ENCODE measurements at places on chromosomes 13 and 19.

DNA sequence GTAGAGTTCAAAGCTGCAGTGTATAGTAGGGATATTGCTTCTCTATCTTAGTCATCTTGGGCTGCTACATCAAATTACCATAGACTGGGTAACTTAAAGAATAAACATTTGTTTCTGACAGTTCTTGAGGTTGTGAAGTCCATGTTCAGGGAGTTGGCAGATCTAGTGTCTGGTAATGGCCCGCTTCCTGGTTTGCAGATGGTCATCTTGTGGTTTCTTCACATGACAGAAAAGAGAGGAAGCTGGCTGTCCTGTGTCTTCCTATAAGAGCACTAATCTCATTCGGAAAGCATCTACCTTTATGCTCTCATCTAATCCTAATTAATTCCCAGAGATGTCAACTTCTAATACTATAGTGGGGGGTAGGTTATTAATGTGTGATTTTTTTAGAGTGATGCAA lies 6.2 kb downstream of the ZNF763 start:
- DNase-seq = no peak

GRCh38 chr19:41758846-41759245 lies 3.5 kb downstream of the CEACAM6 start:
- DNase-seq = no peak

DNA sequence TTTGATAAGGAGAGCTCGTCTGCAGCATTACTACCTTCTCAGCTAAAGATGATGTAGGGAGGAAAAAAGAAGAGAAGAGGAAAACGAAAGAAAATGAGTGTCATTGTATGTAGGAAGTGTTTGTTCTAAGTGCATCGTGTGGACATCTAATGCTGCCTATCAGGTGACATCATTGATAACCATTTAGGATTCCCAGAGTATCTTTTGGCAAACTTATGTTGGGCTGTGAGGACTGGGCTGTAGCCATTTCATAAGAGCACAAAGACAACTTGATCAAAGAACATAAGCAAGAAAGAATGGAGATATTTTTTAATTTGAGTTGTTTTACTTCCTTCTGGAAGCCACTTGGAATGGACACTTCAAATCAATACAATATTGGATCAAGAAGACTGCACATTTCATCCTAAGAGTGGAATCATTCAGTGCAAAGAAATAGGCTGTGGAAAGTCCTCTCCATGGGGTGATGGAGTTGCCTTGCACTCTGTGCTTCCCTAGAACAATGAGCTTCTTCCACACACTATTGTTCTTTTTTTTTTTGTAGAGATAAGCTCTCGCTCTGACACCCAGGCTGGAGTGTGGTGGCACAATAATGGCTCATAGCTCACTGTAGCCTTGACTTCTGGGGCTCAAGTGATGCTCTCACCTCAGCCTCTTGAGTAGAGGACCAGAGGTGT lies 52.4 kb upstream of the UBL3 start:
- DNase-seq = no peak

DNA sequence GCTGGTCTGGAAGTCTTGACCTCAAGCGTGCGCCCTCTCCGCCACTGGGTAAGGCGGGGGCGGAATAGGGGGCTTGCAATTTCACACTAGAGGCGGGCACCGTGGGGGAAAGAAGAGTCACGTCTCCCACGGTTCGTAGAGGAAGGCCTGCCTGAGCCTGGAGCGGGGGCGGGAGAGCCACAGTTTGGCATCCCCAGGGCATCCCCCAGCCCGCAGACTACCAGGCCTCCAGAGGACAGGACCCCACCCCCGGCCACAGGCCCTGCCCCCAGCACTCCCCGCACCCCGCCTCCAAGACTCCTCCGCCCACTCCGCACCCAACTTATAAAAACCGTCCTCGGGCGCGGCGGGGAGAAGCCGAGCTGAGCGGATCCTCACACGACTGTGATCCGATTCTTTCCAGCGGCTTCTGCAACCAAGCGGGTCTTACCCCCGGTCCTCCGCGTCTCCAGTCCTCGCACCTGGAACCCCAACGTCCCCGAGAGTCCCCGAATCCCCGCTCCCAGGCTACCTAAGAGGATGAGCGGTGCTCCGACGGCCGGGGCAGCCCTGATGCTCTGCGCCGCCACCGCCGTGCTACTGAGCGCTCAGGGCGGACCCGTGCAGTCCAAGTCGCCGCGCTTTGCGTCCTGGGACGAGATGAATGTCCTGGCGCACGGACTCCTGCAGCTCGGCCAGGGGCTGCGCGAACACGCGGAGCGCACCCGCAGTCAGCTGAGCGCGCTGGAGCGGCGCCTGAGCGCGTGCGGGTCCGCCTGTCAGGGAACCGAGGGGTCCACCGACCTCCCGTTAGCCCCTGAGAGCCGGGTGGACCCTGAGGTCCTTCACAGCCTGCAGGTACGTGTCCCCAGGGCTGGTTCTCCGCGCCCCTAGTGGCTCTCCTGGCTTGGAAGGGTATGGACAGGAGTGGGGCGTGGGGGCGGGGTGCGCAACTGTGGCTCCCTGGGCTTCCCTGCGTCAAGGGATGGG lies at the start of gene ANGPTL4:
Gene ANGPTL4, plus strand, starts transcription at position 353 of the 969 bp plus-strand sequence. Its CDS starts 167 bp downstream, at position 520.
- DNase-seq = peak; percentile 23

DNA sequence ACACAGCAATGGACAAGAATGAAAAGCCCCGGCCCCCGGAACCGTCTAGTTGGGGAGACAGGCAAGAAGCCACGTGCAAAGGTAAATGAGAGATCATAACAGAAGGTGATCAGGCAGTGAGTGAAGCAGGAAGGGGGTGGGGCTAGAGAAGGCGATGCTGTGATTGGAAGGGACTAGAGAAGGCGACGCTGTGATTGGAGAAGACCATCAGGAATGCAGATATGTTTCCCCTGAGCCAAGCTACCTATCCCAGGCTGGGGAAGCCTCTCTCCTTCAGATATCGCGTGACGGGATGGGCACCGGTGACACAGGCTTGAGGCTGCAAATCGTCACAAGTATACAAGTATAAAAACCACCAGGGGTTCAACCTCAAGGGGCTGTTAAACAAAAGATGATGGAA lies 21.8 kb downstream of the DCAF15 start:
- DNase-seq = no peak

GRCh38 chr13:66940113-66940512 lies 290.0 kb downstream of the PCDH9 start:
- no peak for DNase-seq

DNA sequence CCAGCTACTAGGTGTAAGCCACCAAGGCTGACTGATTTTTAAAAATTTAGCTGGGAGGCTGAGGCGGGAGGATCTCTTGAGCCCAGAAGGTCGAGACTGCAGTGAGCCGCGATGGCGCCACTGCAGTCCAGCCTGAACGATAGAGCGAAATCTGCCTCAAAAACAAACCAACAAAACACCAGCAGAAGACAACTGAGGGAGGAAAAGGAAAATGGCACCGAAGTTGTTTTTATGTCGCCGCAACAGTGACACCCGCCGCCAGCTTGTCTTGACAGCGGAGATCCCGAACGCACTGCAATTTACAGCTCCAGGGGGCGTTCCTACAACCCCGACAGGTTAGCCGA lies 298 bp upstream of the FAM98C start:
- DNase-seq = no peak

DNA sequence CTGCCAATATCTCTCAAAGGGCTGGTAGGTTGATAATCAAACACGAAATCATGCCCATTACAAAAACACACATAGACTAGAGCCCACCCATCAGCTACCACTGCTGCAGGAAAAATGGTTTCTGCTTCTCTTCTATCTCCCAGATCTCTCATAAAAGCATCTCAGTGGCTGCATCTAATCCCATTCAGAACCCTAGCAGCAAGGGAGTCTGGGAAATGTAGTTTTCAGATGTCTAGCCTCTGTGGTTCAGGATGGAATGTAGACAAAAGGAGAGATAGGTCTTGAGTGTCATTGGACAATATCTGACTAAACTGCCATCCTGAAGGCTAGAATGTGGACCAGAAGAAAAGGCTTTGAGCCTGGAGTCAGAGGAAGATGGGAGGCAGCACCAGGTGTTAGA lies 32.1 kb downstream of the RDH8 start:
- no peak for DNase-seq

- DNase-seq = no peak
These were observed 52.3 kb upstream of the FNDC3A start for GRCh38 chr13:48923376-48923775.

DNA sequence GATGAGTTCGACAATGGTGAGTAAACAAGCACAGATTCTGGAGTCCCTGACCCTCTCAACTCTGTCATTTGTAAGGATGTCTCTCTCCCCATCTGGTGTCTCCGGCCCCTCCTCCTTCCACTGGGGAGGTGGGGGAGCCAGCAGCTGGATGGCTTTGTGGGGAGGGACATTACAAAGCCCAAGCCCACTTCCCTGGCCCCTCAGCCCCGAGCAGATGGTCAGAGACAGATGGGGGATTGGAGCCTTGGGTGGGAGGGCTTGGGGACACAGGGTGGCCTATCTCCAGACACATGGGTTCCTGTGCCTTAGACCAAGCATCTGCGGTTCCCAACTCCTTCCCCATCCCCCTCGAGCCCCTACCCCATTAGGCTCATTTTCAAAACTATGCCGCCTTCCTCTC lies 2.5 kb downstream of the TIMM50 start:
- DNase-seq = no peak

DNA sequence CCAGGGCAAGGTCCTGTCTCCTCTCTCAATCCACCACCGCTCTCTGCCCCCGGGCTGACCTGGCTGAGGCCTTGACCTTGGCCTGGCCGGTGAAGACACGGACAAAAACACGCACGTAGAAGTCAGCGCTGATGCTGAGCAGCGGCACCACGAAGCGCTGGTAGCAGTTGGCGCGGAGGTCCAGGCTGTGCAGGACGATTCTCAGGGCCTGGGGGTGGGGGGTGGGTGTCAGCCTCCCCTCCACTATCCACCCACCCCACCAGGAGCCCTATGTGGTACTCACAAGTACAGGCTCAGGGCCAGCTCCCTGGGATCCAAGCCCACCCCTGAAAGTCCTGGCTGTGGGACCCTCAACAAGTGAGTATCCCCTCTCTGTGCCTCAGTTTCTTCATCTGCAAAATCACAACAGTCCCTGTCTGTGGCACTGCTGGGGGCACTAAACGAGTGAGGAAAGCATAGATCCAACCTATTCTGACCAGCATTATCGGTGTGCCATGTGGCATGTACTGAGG lies 6.4 kb downstream of the TRMT1 start:
- no peak for DNase-seq

DNA sequence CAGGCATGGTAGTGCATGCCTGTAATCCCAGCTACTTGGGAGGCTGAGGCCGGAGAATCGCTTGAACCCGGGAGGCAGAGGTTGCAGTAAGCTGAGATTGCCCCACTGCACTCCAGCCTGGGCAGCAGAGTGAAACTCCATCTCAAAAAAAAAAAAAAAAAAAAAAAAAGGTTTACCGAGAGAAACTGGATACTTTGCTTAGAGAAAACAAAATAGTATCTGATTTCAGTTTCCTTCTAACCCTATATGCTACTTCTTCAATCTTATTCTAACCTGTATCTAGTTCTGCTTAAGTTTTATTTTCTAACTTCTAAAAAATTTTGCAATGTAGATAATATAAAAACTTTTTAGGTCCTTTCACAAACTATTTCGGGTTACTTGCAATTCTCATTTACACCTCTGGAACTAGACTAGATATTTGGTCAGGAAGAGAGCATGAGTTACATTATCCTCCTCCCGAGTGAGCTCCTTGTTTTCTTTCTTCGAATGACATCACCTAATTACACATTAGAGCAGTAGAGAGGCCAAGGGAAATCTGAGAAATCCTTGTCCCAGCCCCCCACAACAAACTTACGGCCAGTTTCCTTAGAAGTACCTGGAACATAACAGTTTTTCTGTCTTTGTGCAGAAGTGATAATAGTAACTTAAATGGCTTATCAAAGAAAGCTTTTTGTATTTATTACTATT lies 128.9 kb downstream of the B3GLCT start:
- no peak for DNase-seq

GRCh38 chr19:54576411-54576976 lies 2.9 kb downstream of the LILRA2 start:
- no peak for DNase-seq

- DNase-seq = no peak
These were observed 135.3 kb upstream of the TMTC4 start for GRCh38 chr13:100809856-100810255.

- DNase-seq = no peak
These were observed 364.5 kb downstream of the GPC5 start for GRCh38 chr13:91762957-91763356.

- DNase-seq = no peak
These were observed 1.2 kb upstream of the PALM3 start for GRCh38 chr19:14063105-14063504.

GRCh38 chr13:58300974-58301681 lies 669.6 kb downstream of the PCDH17 start:
- DNase-seq = no peak

GRCh38 chr19:7769171-7769570 lies 6.1 kb downstream of the CLEC4M start:
- DNase-seq = no peak

DNA sequence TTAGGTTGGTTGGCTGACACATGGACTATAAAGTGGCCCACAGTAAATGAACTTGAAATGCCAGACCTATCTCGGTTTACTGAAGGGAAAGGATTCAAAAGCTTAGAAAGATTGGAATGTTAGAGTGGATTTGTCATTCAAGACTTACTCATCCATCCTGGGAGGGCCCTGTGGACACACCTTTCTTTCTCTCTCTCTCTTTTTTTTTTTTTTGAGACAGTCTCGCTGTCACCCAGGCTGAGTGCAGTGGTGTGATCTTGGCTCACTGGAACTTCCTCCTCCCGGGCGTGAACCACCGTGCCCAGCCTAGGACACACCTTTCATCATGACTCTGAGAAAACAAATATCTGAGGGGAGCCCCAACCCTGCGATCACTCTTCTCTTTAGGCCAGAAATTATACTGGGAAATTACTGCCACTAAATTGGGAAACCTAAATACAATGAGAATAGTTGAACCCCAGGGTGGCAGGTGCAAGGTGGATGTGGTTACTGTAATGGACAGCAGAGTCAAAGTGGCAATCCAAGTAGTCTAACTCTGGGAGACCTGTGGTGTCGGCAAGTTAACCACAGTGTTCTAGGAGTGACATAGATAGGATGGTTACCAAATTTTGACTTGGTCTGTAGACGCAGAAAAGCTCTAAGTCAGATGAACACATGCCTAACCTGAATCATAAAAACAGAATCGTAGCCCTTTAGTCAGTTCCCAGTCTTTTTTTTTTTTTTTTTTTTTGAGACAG lies 47.1 kb upstream of the ZMYM5 start:
- no peak for DNase-seq

GRCh38 chr13:65926750-65927171 lies 1303.4 kb downstream of the PCDH9 start:
- DNase-seq = no peak

DNA sequence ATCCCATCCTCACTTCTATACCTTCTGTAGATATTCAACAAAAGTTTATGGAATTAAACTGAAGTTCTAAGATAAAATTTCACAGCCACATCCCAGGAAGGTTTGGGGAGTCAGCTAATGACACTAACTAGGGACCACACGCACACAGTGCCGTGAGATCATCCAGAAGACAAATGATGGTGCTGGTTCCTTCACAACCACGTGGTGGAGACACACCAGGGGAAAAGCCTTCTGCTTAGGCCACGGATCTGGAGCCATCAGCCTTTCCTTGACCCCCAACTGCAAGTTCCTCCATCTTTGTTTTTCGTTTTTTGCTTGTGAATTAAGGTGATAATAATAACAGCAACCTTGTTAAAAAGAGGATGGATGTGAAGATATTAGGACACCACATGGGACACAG lies 241.6 kb upstream of the MAB21L1 start:
- DNase-seq = no peak

- no peak for DNase-seq
These were observed 1533.6 kb downstream of the UQCRFS1 start for GRCh38 chr19:27679399-27679798.
